Mammary epithelial cell (primary cell): ENCODE measurements at places on chromosomes 12 and 14.

DNA sequence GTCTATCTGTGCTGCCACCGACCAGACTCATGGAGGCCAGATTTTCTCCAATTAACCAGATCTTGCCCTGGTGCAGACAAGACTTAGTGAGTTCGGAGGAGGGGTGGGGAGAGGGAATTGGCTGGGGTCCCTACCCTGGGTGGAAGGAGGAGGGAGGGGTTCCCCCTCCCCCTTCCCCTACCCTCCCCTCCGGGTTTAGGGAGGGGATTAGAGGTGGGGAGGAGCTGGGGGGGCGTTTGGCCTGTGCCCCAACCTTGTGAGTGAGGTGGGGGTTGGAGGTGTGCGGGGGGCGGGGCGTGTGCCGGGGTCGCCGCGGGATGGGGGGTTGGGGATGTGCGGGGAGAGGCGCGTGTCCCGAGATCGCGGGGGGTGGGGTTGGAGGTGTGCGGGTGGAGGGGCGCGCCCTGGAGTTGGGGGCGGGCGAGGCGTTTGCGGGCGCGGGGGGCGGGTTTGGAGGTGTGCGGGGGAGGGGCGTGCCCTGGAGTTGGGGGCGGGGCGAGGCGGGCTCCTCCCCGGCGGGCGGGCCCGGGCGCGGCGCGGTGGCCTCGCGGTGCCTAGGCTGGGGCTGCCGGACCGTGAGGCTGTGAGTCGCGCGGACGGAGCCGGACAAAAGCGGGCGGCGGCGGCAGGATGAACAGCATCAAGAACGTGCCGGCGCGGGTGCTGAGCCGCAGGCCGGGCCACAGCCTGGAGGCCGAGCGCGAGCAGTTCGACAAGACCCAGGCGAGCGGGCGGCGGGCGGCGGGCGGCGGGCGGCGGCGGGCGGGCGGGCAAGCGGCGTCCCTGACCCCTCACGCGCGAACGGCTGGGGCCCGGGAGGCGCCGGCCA is at the start of gene HIP1R:
Gene HIP1R, plus strand, starts transcription at position 537 of the 829 bp plus-strand sequence. Its CDS starts 94 bp downstream, at position 631.
- no peak for DNase-seq

GRCh38 chr12:24361877-24362580 is 412.6 kb upstream of the SOX5 start:
- DNase-seq, result no peak

DNA sequence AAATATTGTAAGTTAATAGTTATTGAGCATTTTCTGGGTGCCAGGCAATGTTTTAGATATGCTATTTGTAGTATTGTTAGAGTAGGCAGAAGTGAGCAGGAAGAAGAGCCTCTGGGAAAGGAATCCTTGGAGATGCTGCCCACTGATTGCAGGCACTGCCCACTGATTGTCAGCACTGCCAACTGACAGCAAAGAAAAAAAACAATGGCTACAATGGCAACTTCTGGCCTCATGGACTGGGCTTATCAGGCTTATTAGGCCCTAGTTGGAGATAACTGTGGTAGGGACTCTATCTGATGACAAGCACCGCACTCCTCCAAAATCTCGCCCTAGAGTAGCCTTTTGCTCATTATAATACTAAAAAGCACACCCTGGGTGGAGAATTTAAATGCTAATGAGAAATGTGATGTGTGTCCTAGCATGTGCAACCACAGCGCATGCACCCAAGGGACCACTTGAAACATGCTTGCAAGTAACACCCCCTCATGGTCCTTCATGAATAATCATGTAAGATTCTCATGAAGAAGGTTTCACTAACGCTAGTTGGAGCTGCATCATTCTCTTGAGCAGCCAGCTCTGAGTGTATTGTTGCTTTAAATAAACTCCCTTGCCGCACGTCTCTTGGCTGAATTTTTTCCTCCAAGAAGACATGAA is 103.5 kb upstream of the PPP4R3A start:
- DNase-seq, result no peak

- DNase-seq, result no peak
Observed at GRCh38 chr12:41819948-41820347, 324.7 kb downstream of the GXYLT1 start.

- no peak for DNase-seq
Observed at GRCh38 chr14:34605461-34605860, 24.5 kb downstream of the SNX6 start.

DNA sequence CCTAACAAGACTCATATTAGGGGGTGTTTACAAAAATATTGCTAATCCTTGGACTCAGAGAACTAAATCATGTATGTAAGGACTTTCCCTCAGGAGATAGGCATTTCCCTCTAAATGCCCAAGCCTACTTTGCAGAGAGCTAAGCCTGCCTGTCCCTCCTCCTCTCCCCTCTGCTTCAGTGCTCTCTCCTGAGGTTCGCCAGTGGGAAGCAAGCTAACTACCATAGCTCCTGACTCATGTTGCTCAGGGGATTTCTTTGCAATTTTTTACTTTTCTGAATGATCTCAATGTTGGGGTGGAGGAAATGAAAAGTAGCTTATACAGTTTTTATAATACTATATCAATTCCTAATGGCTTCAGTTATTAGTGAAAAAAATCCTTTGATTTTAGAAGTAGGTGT is 29.6 kb downstream of the IFT43 start:
- no peak for DNase-seq

DNA sequence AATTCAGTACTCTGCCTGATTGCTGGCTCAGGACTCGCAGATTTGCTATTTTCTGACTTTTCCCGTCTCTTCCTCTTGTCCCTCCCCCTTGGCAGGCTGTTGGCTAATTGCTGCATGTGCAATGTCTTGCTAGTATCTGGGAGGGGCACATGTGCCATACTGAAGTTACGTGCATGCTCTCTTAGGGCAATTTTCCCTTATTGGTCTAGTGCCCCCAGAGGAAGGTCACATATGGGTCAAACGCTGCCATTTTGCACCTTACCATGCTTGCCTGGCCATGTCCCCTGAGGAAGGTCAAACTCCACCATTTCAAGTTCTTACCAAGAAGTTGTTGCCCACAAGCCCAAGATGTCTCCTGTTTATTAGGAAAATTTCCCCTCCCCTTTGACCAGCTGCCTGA is 13.9 kb upstream of the ERC1 start:
- no peak for DNase-seq

GRCh38 chr14:52299692-52300278 is 14.3 kb upstream of the PTGER2 start:
- peak; percentile 26 for DNase-seq

- DNase-seq, result no peak
Observed at GRCh38 chr12:23169012-23169695, 544.2 kb downstream of the ETNK1 start.

DNA sequence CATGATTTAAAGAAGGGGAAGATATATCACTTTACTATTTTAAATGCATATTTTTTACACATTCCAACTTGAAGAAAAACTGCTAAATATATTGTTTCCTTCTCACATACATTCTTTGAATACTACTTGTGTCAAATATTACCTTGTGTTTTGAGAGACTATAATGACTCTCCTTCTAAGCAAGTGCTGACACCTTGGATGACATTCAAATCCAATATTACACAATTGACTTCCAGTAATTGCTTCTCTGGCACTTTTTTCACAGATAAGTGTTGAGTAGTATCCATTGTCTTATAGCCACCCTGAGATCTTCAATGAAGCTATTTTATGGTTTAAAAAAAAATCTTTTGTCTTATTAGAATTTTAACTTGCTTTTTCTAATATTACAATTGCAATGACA is 61.2 kb upstream of the ST8SIA1 start:
- no peak for DNase-seq

GRCh38 chr12:51000245-51000644 is 25.9 kb downstream of the SLC11A2 start:
- DNase-seq, result peak; percentile 76

DNA sequence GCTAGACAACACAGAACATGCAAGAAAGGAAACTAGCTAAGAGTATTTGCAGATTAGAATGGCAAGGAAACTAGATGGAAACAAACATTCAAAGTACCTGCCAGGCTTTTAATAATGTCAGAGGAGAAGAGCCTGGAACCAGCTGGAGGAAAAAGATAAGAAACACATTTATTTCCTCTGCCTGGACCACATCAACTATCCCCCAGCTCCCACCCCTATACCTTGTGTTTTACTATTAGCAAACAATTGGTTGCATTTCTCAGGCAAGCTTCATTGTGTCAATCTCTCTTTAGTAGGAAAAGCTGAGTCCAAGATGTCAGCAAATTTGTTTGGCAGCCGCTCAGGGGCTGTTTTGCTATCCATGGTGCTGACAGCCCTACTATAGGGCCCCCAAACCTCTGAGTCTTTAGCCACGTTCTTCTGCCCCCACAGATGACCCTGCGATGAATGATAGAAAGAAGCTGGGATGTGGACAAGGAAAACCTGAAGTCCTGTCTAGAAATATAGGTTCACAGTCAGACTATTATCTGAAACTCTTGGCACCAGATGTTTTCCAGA is 11.6 kb upstream of the SYNDIG1L start:
- DNase-seq, result no peak

DNA sequence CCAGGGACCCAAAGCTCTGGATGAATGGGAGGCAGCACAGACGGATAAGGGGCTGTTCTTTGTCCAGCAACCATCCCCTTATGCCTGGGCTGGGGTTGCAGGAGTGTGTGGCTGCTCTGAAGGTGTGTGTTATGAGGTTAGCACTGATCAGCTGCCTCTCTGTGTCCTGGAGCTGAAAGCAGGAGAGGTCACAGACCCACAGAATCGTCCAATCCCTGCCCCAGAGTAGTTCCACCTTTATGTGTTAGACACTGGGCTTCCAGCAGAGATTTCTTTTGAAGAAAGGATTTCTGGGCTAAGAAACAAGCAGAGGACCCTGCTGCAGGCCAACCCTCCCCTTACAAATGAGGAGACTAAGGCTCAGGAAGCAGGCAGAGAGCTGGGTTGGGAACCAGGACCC is 62.4 kb downstream of the ARL6IP4 start:
- DNase-seq, result no peak

GRCh38 chr14:56207626-56208292 is 89.5 kb downstream of the PELI2 start:
- DNase-seq, result no peak

- no peak for DNase-seq
Observed at GRCh38 chr12:65450625-65451024, 172.1 kb downstream of the MSRB3 start.
